ENCODE measurements at places on chromosomes 2 and 18. TPM values are rescaled to one million over a fixed set of nuclear protein-coding genes. Genes with fewer than 3 reads are reported as not detected.

- peak; percentile 80 for DNase-seq
Observed at GRCh38 chr2:72770879-72771461, 54.9 kb downstream of the EXOC6B start.

GRCh38 chr18:62131301-62131909 is 55.5 kb downstream of the PIGN start:
- DNase-seq: peak; percentile 34

DNA sequence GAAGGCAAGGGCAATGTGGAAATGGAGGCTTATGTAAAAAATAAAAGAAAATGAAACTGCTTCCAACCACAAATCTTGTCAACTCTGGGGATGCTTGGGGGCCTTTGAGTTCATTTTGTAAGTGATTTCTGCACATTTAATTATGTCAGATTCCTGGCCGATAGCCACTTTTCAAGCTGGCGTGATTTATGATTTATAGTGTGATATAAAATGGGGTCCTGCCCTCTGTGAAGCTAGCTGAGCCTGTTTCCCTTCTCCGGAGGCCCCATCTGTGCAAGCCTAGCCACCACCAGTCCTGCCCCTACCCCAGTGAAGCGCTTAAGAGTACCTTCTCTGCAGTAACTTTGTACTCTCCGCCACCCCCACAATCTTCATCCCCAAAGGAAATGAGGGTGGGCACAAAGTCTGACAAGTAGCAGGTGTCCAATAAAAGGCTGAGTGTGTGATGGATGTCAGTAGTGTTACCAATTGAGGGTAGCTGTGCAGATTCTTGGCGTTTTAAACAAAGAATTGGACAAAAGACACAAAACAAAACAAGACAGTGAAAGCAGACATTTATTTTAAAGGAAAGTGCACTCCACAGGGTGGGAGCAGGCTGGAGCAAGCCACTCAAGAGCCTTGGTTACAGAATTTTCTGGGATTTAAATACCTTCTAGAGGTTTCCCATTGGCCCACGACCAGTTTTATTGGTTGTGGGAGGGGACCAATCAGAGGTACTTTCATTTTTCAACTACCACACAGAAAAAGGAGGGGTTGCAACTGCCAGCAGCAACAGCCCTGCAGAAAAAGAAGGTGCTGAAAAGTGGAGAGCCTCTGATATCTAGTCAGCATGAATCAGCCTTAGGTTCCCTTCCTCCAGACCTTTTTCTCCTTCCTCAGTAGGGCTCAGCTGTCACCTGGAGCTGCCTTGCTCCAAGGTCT is 39.0 kb upstream of the SIX3 start:
- no peak for DNase-seq

The ANKRD23 gene
- 6.9 TPM for total RNA-seq

The LIMS2 gene
- total RNA-seq: 104 TPM

The RMC1 gene
- total RNA-seq: 27.0 TPM

- DNase-seq: no peak
Observed at GRCh38 chr2:162072181-162072702, 1.8 kb downstream of the DPP4 start.

The CELF4 gene
- 3.8 TPM for total RNA-seq

DNA sequence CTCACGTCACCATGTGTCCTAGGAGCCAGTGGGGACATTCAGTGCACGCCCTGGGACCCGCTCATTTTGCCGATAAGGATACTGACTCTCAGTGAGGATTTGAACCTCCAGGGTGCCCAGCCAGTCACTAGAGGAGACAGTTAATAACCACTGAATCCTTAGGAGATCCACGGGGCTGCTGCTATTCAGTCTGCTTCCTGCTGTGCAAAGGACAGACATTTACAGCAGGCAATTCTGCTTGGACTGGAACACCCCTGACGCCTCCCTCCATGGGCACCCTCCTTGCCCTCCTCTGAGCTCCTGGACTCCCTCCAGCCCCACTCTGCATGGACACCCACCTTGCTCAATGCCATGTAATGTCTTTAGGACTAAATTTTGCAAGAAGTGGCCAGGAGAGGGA is 265.5 kb downstream of the EIPR1 start:
- DNase-seq: no peak

- DNase-seq: no peak
Observed at GRCh38 chr18:74861154-74861553, 263.5 kb downstream of the ZNF407 start.

GRCh38 chr18:60180671-60181070 is 191.9 kb downstream of the MC4R start:
- DNase-seq: no peak

The SLC14A1 gene
- total RNA-seq: 96.9 TPM

GRCh38 chr2:112137516-112138158 is 548 bp upstream of the FBLN7 start:
- DNase-seq: no peak

The CCDC141 gene
- total RNA-seq: 90.3 TPM

- no peak for DNase-seq
Observed at GRCh38 chr2:20422402-20423271, 24.2 kb upstream of the RHOB start.

The HAAO gene
- 20.9 TPM for total RNA-seq

The CARF gene
- total RNA-seq: 9.6 TPM

The MSH6 gene
- 46.3 TPM for total RNA-seq

GRCh38 chr2:188051706-188052105 is 240.0 kb upstream of the GULP1 start:
- DNase-seq: no peak

The CKAP2L gene
- 1.5 TPM for total RNA-seq

The HOXD12 gene
- not detected for total RNA-seq

The SLC16A14 gene
- 8.8 TPM for total RNA-seq

The CYRIA gene
- 7.0 TPM for total RNA-seq

The FAM237A gene
- total RNA-seq: not detected

DNA sequence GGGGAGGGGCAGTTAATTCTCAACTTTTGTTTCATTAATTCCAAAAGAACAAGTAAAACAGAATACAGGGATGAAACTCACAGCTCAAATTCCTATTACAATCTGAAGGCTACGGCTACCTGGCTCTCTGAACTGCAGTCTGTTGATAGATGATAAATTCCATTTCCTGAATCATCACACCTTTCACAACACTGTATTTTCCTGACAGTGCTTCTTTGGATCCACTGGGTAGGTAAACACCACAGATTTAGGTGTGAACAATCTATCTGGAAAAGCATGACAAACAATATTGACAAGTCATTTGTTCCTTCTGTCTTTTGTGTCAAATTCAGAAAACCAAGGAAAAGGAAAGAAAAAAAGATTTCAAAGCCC is 843.2 kb downstream of the LRRTM4 start:
- DNase-seq: no peak

GRCh38 chr2:20104900-20105545 is 53.6 kb upstream of the LAPTM4A start:
- DNase-seq: no peak

DNA sequence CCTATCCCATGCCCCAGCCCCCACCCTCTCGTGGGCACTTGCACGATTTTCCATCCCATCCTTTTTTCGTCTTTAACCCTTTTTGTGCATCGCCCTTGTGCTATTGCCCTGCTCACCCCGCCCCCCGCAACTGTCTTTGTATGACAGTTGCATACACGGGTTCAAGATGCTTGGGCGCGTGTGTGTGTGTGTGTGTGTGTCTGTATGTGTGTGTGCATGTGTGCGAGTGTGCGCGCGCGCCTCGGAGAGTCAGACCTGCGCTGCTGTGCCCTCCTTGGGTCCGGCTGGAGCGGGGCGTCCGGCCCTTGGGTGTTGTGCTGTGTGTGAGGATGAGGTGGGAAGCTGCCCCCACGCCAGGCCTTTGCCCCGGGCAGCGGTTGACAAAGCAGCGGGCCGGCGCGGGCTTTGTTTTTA is 230.7 kb downstream of the HAUS1 start:
- DNase-seq: no peak

GRCh38 chr2:2809771-2810170 is 478.7 kb upstream of the MYT1L start:
- no peak for DNase-seq

GRCh38 chr18:45777393-45777792 is 48.1 kb upstream of the SIGLEC15 start:
- DNase-seq: no peak

The TRPM8 gene
- 0.12 TPM for total RNA-seq

- no peak for DNase-seq
Observed at GRCh38 chr2:207413376-207413907, 116.3 kb upstream of the CREB1 start.

DNA sequence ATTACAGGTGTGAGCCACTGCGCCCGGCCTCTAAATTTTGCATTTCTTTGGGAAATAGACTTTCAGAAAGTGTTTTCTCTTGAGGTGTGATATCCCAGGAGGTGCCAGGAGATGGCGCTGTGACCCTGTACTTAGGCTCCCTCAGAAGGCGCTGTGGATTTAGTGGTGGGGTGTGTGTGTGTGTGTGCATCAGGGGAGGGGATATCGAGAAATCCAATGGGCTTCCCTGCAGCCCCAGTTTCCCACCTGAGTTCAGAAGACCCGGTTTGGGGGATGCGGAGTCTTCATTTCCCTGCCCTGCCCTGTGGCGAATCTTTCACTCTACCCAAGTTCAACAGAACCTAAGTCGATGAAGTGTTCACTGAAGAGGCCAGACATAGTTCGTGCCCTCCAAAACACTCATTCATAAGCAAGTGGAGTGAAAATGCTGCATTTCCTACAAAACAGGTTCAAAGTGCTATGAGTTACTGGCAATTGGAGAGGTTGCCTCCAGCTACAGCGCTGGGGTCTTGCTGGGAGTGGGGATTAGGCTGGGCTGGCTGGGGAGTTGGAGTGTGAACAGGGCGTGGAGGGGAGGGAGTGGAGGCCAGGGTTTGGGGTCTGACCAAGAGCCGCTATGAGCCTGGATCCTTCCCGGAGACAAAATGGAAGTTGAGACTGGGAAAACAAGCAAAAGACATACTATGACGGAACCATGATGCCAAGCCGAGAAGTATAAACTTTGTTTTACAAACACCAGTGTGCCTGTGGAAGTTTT is 6.5 kb upstream of the WNT6 start:
- peak; percentile 51 for DNase-seq

The ABCG8 gene
- total RNA-seq: 2.6 TPM

- no peak for DNase-seq
Observed at GRCh38 chr2:55268288-55268906, 634 bp downstream of the MTIF2 start.

GRCh38 chr2:27735263-27735904 is 36.1 kb upstream of the MRPL33 start:
- peak; percentile 62 for DNase-seq

The CDH19 gene
- total RNA-seq: 4.0 TPM

The KCNIP3 gene
- total RNA-seq: 24.3 TPM

- DNase-seq: no peak
Observed at GRCh38 chr2:135954020-135954601, 31.3 kb downstream of the DARS1 start.

All from mucosa of gallbladder (tissue), 1 donor.